ENCODE measurements at places on chromosomes 3 and 15.

GRCh38 chr15:61049934-61050333, 179.2 kb downstream of the RORA start:
- DNase-seq = no peak

GRCh38 chr3:33918126-33918756, 119.8 kb downstream of the PDCD6IP start:
- DNase-seq = no peak

DNA sequence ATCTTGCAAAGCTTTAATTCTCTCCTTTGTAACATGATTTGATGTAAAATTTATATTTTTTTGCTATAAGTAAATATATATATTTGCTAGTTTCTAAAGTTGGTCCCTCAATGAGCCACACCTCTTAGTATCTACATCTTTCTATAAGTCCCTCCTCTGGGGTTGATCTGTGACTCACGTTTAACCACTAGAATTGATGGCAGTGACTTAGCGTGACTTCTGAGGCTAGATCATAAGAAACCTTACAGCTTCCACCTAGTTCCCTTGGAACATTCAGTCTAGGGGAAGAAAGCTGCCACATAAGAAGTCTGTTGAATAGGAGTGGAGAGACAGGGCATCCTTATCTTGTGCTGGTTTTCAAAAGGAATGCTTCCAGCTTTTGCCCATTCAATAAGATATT, 56.6 kb upstream of the TNIK start:
- no peak for DNase-seq

GRCh38 chr3:131503320-131503635, 507 bp upstream of the MRPL3 start:
- DNase-seq = no peak

- DNase-seq = peak; percentile 16
Measured at GRCh38 chr15:52294881-52295420, 653 bp downstream of the MYO5C start.

- no peak for DNase-seq
Measured at GRCh38 chr15:51561271-51561670, 61.3 kb downstream of the DMXL2 start.

DNA sequence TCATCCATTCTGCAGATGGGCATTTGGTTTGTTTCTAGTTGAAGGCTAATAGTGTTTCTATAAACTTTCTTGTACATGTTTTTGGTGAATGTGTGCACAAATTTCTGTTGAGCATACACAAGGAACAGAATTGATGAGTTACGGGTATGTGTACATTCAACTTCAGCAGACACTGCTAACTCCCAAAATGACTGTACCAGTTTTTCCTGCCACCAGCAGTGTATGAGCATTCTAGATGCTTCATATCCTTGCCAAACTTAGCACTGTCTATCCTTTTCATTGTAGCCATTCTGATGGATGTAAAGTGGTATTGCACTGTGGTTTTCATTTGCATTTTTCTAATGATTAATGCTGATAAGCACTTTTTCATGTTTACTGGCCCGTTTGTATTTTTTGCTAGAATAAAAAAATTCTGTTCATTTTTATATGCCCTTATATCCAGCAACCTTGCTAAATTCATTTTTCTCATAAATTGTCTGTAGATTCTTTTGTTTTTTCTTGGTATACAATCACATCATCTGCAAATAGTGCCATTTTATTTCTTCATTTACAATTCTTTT, 110.2 kb downstream of the ATP1B3 start:
- no peak for DNase-seq

DNA sequence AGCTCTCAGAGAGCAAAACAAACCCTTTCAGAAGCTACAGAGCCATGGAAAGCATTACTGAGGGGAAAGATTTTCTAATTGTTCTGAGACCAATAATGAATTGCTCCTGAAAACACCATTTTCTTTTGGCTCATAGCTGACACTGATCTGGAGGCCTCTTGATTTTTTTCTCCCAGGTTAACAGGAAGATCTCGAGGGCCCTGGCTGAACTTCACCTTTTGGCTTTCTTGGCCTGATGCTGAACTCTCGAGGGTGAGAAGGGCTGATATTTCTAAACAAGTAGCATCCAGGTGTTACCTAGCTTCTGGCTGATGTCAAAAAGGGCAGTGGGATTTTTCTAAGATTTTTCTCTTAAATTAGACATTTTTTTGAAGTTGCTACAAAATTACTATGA, 19.9 kb upstream of the NFKBIZ start:
- no peak for DNase-seq

DNA sequence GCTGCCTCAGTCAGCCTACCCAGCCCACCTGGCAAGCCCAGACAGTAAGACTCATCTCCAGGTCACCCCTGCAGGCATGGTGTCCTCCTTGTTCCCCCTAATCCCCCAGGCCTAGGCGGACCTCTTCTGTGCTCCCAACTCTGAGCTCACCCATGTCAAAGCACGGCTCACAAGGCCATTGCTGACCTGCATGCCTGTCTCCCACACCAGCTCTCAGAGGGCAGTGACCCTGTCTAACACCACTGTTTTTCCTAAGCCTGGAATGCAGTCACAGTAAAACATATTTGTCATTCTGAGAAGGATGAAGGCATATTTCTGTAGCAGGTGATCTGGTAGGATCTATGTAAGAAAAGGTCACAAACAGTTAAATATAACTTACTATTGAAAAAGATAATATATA, 110.3 kb upstream of the HACD2 start:
- DNase-seq = no peak

- DNase-seq = no peak
Measured at GRCh38 chr3:155667988-155668387, 76.9 kb downstream of the PLCH1 start.

DNA sequence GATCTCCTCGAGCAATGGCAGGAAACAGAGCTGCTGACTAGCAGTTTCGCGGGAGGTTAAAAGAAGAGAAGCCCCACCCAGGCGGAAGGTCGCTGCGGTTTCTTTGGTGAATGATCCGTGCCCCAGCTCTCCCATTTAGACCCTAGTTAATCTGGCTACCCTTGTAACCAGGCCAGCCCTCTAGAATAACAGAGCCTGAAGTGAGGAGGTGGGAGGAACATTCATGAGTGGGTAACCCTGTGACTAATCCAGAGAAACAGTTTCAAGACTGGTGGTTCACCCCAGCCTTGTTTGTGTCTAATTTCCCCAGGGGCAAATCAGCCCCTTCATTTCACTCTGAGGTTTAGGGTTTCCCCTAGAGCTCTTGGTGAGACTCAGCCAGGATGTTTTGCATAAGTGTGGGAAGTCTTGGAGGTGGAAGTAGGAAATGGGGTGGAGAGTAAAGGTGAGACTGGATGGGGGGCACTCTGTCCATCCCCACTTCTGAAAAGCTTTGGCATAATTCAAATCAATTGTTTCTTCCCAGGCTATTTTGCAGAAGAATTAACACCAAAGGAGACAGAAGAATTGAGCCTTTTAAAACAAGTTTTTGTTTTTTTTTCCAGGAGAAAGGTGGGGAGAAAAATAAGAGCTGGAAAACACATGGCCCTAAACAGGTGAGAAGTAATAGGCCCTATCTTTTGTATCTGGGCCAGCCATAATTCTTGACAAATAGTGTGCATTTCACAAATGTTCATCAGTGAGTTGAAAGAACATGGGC, 303.1 kb downstream of the RPLP1 start:
- DNase-seq = peak; percentile 91

DNA sequence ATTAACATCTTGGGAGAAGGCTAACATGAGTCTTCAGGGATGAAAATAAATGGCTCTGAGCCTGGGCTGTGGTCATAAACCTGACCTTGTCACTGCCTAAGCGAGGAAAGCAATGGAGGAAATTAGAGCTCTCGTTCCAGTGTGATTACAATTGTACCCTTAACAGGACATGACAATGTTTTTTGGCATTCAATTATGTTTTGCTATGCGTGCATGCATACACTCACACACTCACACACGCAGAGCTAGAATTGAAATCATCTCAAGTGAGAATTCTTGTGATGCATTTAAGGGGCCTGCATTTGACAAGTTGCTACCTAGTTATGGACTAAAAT, 24.1 kb downstream of the ZNF80 start:
- no peak for DNase-seq

- DNase-seq = no peak
Measured at GRCh38 chr3:100844063-100844936, 135.0 kb downstream of the TFG start.

- no peak for DNase-seq
Measured at GRCh38 chr15:65374821-65375401, 2.9 kb downstream of the IGDCC3 start.

GRCh38 chr3:177860184-177860583, 662.9 kb upstream of the TBL1XR1 start:
- DNase-seq = no peak

- DNase-seq = no peak
Measured at GRCh38 chr15:84991014-84991712, 9.5 kb downstream of the PDE8A start.

DNA sequence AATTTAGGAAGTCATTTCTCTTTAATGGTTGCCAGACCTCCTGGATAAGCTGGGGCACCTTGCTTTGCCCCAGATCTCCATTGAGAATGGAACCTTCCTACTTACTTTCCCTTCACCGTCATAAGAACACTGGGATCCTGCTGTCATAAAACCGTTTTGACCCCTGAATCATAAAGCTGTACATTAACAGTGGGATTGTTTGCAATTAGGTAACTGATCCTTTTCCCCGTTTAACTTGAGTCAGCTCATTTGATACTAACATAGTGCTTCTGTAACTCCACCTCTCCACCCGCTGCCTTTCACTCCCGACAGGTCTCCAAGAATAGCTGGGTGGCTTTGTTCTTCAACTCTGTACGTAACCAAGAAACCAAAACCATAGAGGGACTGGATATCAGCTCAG, 308.2 kb upstream of the WNT5A start:
- no peak for DNase-seq

- DNase-seq = no peak
Measured at GRCh38 chr3:32403663-32404062, 12.0 kb downstream of the CMTM7 start.

DNA sequence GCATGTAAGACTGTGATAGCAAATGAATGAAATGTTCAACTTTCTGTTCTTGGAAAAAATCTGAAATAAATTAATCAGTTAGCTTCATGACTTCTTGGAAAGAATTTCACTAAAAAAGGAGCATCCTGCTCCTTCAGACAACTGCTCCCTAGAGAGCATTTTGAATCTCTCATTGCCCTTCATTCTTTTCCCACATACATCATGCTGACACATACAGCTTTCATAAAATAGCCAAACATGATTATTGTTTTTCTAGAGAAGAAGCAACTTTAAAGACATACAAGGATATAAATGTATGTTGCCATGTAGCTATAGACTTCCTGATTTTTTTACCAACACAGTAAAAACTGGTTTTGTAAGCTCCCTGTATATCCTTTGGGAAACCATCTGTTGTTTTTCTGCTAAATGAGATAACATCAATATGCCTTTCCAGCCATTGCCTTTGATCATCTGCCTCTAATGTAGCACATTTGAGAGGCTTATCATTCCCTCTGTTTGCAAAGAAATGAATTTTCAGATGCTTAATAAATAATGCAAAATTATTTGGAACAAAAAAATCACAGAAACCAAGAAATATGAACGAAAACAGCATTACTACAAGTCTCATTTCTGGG, 248.2 kb upstream of the GPR149 start:
- no peak for DNase-seq

DNA sequence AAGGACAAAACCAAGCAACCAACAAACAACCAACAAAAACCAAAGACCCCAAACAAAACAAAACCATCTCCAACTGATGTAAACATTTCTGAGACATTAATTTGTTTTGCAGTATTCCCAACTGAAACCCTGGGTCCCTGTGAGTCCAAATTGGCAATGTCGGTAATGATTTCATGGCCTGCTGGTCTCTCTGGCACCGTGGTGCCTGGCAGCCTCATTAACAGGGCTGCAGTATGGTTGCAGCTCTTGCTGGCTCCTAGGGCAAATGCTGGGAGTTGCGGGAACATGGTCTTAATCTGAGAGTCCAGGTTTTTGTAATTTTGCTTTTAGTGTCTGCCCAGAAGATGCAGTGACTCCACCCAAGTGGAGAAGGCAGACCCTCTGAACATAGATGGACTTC, 128.3 kb downstream of the SV2B start:
- no peak for DNase-seq

DNA sequence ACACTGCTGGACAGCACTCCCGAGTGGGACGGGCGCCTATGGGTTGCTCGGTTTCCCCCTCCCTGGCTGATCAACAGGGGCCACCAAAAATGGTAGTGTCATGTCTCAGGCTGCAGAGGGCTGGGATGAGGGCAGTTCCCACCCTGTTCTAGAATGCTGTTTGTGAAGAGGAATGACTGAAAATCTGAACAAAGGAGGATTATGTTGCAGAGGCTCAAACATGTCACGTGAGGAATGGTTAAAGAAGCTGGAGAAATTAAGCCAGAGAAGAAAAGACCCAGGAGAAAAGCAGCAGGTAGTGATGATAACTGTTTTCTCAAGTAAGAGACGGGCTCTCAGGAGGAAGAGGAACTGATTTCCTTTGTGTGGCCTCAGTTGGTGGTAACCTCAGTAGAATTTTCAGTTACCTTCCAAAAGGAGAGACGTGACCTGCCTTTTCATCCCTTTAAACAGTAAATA, 10.4 kb downstream of the SPG21 start:
- DNase-seq = no peak

DNA sequence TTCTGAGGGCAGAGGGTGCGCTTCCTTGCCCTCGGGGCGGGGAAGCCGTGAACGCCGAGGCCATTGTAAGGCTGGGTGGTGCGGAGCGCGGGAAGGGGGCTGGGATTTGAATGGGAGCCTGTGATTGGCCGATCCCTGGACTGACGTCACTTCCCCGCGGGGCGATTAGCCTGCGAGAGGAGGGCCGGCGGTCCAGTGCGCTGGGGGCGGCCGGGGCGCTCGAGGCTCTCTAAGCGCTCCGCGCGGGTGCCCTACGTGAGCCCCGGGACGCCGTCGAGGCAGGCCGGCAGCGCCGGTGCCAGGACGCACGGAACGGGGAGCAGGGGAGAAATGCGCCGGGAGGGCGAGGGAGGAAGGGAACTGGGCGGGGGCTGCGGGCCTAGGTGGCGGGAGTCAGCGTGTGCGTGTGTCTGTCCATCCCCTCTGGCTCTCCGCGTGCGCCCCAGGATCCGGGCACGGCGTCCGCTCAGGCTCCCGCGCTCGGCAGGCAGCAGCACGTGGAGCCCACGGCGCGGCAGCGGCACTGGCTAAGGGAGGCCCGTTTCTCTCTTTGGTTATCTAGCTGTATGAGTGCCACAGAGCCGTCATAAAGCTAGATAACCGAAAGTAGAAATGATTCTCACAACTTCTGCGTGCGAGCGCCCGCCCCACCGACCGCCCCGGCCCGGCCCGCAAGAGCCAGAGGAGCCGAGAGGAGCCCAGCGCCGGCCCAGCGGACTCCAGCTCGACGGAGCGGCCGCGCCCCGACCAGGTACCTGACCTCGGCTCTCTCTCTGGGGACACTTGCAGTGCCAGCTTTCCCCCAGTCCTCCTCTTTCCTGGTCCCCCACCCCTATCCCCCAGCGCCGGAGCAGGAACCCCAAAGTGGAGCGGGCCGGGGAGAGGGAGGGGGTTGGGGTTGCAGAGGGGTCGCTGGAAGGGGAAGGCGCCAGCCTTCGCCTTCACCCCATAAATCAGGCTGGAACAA, 33.1 kb upstream of the POLG start:
- DNase-seq = peak; percentile 47

- no peak for DNase-seq
Measured at GRCh38 chr15:82882273-82882928, 70.1 kb downstream of the HOMER2 start.
